T-helper 2 cell (primary cell): ENCODE measurements at places on chromosomes 5 and 9.
A peak's percentile ranks its signal among the peaks of the same experiment; 100 is the strongest.

- DNase-seq, result no peak
These were observed 24.2 kb upstream of the NREP start for GRCh38 chr5:111781200-111781599.

- DNase-seq, result peak; percentile 33
These were observed 20.3 kb upstream of the RIC1 start for GRCh38 chr9:5608298-5609225.

- no peak for DNase-seq
These were observed 26.6 kb upstream of the FIBCD1 start for GRCh38 chr9:130965680-130966079.

DNA sequence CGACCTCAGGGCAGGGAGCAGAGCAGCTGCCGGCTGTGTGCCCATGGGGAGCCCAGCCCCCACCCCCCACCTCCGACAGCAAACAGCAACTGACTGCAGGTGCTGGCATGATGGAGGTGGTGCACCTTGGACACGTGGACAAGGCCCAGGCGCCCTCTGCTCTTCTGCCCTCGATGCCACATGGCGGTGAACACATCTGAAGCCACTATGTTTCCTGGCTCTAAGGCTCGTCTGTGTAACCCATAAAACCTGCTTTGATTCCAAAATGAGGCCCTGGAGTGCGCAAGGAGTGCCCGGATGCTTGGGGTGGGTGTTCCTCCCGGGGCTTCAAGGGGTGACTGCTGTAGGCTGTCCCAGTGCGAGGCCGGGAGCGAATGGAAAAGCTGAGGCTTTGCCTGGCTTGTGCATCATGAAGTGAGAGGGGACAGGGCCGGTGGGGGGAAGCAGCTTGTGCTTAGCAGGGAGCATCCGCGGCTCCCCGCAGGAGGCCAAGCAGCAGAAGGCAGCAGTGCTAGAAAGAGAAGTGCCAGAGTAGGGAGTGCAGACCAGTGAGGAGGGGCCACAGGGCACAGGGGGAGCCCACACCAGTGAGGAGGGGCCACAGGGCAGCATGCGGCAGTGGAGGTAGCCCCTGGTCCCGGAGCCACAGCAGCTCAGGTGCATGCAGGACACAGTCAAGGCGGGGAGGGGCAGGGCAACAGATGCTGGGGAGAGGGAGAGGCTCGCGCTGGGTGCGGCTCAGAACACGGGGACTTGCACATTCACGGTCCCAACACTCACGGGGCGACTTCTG lies 30.0 kb downstream of the NKD2 start:
- no peak for DNase-seq

- no peak for DNase-seq
These were observed 80.9 kb upstream of the IRX2 start for GRCh38 chr5:2832394-2832793.

- no peak for DNase-seq
These were observed 566.7 kb upstream of the KLF4 start for GRCh38 chr9:108056084-108056804.

GRCh38 chr5:120919017-120919416 lies 454.9 kb downstream of the PRR16 start:
- DNase-seq, result no peak

DNA sequence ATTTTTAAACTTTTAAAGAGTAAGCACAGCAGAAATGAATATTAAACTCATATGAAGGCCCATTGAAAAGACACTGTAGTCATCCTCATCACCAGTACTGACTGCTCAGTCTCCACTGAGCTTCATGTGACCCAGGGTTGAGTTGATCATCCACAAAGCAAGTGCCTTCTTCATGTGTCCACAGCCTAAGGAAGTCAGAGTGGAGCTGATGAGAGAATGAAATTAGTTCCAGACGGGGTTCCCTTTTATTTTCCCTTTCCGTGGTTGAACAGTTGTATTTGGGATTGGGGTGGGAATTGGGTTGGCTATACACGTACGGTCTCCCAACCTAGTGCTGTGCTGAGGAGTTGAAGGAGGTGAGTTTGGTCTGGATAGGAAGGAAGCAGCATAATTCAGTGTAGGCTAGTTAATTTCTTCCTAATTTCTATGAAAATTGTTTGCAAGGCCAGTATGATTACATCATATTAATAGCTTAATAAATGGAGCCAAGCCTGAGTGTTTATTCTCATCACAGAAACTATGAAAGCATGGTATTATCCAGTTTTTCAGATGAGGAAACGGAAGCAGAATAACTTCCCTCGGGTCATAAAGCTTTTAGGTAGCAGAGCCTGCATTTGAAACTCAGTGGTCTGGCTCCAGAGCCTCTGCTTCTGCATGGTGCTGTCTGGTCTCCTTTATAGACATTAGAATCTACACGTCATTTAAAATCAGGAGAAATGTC lies 103.9 kb upstream of the DMRT1 start:
- no peak for DNase-seq

- no peak for DNase-seq
These were observed 59.1 kb upstream of the ALDH1A1 start for GRCh38 chr9:73011956-73012355.

DNA sequence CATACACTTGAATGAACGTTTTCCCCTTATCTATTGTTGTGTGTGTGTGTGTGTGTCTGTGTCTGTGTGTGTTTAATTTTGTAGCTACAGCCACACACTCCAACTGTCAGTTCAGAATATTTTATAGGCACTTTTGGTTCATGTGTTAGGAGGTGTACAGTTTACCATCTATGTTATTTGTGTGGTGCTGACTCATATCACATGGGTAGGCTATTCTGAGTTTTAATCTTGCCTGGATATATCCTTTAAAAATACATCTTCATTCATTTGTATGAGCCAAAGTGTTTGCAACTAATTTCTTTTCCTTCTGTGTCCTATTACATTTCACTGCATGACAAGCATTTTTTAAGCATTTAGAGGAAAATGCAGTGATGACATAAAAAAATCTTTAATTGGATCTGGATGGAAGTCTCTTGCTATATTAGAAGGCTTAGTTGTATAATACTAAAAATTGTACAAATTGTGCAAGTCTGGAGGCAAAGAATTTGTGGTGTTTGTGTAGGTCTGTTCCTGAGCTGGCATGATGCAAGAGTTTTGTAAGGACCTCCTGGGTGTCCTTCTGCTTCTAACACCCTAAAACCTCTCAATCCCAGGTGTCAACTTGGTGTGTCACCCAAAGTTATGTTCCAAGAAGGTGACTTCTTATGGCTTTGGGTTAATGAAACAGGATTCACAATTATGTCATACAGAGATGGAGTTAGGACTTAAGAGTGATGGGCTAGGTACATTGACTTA lies 52.4 kb upstream of the HMHB1 start:
- no peak for DNase-seq

DNA sequence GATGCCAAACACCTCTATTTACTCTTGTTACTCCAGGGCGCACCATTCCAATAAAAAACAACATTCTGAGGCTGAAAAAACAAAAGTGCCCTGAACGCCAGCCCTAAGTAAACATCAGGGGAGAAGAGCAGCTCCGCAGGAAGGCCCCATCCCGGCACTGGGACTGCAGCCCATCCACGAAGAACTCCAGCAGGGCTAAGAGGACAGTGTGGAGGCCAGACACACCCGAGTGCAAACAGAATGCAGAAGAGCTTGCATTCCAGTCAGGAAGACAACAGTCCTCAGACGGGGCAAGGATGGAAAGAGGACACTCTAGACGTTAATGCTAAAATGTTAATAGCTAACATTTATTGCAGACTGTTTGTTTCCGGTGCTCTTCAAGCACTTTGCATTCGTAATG lies 33.0 kb downstream of the FAM240B start:
- DNase-seq, result no peak

- no peak for DNase-seq
These were observed 84.6 kb downstream of the ANKRD55 start for GRCh38 chr5:56148453-56148971.

DNA sequence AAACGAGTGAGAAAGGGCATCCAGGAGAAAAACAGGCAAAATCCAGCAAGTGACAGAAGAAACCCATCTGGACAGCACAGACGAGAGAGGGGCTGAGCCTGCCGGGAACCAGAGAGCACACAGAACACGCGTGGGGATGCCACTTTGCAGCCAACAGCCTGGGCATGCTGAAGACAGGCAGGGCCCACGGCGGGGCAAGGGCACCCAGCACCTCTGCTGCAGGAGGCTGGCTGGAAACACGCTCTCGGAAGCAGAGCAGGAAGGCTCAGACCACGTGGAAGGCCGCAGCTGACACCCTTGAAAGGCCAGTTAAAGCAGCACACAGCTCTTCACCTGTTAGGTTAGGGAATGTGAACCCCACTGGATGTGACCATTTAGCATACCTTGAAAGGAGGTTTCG lies 76.1 kb downstream of the SECISBP2 start:
- DNase-seq, result no peak

DNA sequence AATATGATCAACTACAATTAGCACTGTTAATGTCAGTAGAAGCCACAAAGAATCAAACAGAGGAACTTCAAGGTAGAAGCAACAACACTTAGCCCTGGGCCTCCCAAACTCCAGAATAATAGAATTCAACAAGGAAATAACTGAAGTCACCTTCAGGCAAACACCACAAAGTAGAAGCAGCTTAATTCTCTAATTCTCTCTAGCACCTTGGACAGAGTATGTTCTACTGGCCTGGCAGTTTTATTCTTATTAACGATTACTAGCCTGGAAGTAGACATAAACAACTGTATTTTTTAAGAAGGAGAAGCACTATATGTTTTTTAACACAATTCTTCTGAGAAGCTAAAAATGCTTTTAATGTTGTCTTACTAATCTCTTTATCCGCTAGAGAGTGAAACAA lies 911.9 kb downstream of the DTWD2 start:
- no peak for DNase-seq

- no peak for DNase-seq
These were observed 26.8 kb downstream of the WWC1 start for GRCh38 chr5:168318240-168318639.
